ENCODE measurements at places on chromosomes 5 and 9.
A peak's percentile ranks its signal among the peaks of the same experiment; 100 is the strongest.

DNA sequence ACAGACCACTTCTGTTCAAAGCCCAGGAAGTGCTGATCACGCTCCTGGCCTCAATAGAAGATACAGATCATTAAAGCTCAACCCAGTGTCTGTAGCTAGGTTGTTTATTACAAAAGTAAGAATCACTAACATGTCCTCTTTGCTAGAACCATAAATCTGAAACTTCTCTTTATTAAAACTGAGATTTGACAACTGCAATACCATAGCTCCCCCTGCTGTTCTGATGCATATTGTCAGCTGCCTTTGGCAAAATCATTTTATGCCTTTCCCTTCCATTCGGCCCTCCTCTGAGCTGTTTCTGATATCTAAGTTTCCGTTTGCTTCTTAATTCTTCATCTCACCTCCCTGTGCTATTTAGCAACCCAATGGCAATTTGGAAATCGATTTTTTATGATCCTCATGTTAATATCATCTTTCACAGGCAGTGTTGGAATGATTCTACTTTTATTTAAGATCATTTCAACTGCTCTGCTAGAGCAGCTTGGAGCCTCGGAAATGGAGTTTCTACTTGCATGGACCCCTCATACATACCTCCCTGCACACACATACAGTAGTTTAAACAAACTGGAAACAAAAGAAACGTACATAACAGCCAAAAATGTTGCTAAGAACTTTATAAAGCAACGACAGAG is 998.8 kb downstream of the MAT2B start:
- peak; percentile 17 for DNase-seq

DNA sequence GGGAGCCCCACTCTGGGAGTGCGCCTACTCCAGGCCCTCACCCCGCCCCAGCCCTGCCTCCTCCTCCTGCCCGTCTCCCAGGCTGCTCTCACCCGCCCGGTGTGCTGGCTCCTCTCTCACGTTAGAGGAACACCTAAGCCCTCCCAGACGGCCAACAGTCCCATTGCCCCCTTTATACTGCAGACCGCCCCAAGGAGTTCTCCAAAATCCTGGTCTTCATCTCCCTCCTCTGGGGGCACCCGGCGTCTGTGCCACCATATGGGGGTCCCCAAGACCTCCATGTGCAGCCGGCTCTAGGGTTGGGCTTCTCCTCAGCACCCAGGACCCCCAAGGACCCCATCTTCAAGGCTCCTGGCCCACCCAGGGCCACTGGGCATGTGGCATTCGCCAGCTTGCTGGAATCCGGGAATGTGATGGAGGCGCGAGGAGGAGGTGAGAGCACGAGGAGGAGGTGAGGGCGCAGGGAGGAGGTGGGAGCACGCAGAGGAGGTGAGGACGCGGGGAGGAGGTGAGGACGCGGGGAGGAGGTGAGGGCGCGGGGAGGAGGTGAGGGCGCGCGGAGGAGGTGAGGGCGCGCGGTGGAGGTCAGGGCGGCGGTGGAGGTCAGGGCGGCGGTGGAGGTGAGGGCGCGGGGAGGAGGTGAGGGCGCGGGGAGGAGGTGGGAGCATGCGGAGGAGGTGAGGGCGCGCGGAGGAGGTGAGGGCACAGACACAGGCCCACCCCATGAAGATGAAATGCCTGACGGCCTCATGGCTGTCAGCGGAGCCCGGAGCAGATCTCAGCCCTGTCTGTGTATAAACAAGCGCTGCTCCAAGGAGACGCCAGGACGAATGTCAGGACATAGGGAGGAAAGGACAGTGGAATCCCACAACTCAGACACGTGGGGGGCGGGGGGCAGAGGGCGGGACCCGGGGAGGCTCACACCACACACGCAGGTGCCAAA is 41.2 kb downstream of the EXD3 start:
- DNase-seq: no peak

GRCh38 chr5:20515606-20516005 is 527.6 kb upstream of the CDH18 start:
- DNase-seq: no peak

GRCh38 chr9:86563350-86563749 is 209.1 kb upstream of the TUT7 start:
- no peak for DNase-seq

GRCh38 chr5:15105799-15106393 is 234.3 kb upstream of the ANKH start:
- DNase-seq: peak; percentile 36

DNA sequence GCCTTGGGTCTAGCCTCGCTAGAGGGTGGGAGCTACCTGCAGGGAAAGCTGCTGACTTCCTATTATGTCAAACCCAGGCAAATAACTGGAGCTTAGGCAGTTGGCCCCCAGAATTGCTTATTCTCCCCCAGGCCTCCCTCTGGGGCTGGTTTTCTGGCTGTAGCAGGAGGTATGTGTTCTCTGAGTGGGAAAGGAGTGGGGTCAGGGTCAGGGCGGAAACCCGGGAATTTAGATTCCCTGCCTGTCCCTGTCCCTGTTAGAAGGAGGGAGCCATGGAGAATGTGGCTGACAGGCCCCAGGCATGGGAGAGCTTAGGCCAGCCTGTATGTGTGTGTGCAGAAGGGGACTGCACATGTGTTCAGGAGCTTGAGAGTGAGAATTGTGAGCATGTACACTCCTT is 13.6 kb upstream of the CXXC5 start:
- DNase-seq: no peak

DNA sequence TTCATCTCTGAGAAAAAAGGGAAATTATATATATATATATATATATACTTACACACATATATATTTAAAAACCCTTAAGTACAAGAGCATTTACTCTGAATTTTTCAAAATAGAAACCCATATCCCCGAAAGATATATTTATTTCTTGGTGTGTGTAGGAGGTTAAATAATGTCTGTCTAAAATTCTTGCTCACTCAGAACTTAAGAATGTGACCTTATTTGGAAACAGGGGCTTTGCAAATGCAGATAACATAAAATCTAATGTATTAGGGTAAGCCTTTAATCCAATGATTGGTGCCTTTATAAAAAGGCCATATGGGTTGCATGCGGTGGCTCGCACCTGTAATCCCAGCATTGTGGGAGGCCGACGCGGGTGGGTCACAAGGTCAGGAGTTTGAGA is 517.3 kb upstream of the TLE4 start:
- no peak for DNase-seq

DNA sequence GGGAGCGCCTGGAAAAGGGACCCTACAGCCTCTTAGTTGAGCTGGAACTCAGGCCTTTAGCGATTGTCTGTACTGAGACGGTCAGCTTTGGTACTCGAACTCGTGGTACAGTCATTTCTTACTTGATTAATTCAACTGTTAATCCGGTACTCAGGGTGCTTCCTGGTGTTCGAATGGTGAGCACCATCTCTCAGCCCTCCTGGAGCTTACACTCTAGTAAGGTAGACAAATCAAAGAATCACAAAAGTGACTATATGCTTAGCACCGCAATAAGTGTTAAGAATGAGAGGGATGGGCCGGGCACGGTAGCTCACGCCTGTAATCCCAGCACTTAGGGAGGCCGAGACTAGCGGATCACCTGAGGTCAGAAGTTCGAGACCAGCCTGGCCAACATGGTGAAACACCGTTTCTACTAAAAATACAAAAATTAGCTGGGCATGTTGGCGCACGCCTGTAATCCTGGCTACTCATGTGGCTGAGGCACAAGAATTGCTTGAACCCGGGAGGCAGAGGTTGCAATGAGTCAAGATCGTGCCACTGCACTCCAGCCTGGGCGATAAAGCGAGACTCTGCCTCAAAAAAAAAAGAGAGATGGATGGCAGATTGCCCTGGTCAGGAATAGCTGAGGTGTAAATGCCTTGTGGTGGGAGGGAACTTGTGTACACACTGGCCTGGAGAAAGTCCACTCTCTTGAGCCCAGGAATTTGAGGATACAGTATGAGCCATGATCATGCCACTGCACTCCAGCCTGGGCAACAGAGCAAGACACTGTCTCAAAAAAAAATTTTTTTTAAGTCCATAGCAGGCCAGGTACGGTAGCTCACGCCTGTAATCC is 981 bp downstream of the TCOF1 start:
- no peak for DNase-seq

DNA sequence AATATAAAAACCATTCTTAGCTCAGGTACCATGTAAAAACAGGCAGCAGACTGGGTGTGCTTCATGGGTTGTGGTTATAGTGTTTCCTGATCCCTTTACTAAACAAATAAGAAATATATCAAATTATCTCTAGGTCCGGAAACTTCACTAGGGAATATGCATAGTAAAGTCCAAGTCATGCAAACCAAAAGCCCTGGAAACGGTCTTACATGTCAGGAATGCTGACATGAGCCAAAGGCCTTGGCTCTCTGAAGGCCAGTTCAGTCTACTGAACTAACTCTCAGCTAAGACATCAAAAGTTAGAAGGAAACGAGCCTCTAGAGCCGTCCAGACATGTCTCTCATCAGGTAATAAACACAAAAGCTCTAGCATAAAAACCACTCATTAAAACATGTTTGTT is 778.9 kb upstream of the ZNF608 start:
- DNase-seq: no peak

GRCh38 chr5:156326718-156327259 is at the start of gene SGCD:
SGCD (plus strand) TSS chr5:156327164.
- no peak for DNase-seq

- no peak for DNase-seq
These were observed 73.4 kb downstream of the ANGPTL2 start for GRCh38 chr9:127049044-127049443.

DNA sequence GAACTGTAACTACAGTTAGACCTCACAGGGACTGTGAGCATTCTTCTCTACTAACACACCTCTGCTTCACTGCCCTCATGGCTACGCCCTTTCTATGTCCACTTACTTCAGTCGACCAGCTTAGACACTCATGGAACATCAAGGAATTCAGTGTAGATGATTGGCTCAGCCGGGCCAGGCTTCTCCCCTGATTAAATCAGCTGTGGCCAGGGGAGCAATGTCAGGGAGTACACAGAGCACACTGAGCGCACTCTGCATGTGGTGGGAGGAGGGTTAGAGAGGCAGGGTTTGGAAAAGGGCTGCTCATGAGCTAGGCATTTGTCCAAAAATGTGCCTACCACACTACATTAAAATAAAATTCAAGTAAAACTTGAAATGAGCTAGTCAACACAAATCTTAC is 400.5 kb downstream of the ARRDC3 start:
- DNase-seq: no peak

DNA sequence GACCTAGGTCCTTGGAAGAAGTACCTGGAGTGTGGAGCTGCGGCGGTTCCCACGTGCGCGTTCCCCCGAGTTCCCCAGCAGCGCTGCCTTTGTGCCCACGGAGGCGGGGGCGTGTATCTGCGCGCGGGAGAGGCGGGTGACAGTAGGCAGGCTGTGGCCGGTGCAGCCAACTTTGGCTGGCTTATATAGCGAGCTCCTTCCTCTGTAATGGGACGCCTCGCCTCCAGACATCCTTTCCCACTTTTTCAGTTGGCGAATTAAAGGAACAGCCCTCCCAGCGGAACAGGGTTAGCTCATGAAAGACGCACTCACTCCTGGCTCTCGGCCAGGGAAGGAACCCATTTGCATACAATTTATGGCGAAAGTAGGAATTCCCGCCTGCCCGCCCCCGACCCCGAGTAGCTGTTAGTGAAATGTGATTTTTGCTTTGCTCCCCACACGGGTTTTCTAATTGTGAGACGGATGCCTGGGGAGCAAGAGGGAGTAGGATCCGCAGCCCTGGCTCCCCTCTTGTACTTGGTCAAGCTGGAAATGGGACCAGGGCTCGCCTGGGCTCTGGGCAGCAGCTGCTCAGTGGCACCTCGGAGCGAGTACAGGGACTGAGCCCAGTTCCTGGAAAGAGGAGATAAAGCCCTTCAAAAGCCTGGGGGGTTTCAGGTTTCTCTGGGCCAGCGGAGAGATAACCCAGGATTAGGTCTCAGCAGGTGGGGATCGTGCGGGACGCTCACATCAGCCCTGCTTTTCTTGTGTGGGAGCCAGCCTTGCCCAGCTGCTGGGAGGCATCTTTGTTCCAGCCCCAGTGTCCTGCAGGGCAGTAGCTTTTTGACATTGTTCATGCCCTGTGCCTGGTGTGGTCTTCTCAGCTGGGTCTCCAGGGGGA is at the start of gene TNC:
Gene TNC (minus strand): TSS at position 159 of the 880 bp plus-strand sequence. CDS start 27,139 bp downstream, outside the sequence.
- no peak for DNase-seq

- DNase-seq: no peak
These were observed 59.0 kb upstream of the UBAC1 start for GRCh38 chr9:136020206-136020605.

- no peak for DNase-seq
These were observed 45.7 kb upstream of the FAM170A start for GRCh38 chr5:119583684-119584083.

DNA sequence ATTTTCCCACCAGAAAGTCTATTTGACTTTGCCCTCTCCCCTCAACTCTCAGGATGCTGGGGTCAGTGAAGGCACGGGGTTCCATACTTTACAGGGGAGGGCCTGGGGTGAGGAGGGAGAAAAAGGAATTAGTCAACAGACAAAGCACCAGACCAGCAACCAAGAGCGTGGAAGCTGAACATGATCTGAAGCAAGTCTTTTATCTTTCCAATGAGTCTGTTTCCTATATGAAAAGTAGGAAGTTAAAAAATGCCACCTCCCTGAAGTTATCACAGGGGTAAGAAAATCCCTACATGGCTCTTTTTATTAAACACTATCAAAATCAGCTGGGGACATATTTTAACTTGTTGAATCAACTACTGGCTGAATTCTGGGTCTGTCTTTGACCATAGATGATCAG is 337.0 kb downstream of the TRPM3 start:
- DNase-seq: no peak

- DNase-seq: peak; percentile 42
These were observed 129.3 kb upstream of the SLC44A1 start for GRCh38 chr9:105114964-105115728.

DNA sequence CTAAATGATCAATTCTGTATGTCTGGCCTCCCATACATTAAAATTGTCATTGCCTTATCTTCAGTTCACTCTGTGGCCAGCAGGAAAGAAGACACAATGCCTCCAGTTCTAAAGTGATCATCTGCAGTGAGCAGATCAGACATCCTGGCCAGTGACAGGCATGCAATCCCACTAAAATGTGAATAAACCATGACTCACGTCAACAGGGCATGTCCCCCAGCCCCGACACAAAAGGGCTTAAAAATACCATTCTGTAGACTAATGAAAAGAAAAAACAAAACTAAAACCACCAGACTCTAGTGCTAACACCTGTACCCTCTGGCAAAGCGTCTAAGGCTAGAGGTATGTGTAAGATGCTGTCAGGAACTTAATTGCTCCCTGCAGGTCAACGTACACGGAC is 38.5 kb downstream of the DDX31 start:
- DNase-seq: no peak

GRCh38 chr5:91556-92263 is at the start of gene PLEKHG4B:
PLEKHG4B (plus strand) TSS chr5:92168; CDS start chr5:92232, 64 bp downstream.
- peak; percentile 33 for DNase-seq

DNA sequence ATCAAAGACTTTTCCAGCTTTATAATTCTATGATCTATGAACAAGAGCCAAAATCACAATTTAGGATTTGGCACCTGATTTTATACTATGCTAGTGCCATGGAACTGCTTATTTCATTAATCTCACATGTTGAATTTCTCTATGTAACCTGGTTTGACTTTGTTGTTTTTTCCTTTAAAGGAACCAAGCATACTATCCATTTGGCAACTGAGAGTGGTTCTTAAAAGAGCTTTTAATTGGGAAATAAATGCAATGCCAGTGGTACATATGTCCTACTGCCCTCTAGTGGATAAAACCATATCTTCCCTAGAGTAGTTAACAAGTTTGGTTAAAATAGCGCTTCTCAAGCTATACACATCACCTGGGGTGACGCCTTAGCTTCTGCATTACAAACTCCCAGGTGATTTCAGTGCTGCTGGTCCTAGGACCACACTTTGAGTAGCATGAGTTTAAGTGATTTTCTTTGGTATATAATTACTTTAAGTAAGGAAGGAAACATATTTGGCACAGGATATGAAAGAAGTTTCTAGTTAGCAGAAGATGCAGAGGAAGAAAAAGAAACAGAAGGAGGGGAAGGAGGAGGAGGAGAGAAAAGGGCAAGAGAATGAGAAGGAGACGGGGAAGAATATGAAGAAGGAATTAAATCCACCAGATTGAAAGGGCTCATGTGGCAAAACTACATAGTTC is 56.8 kb downstream of the FGF10 start:
- DNase-seq: no peak

Data from activated T-cell treated with anti-CD3 and anti-CD28 coated beads, Interleukin-2, amount 50 U/mL, for 48 hours (primary cell).